Fibroblast of villous mesenchyme (primary cell): ENCODE measurements at places on chromosomes 16 and 17. TPM values are rescaled to one million over a fixed set of nuclear protein-coding genes. Genes with fewer than 3 reads are reported as not detected.

GRCh38 chr17:12037970-12038369 lies 17.3 kb downstream of the MAP2K4 start:
- DNase-seq: no peak

ZNF469 gene
- 6.0 and 9.7 TPM in 2 replicates for total RNA-seq

NPIPA3 gene
- 0.32 and 0.43 TPM in 2 replicates for total RNA-seq

DNA sequence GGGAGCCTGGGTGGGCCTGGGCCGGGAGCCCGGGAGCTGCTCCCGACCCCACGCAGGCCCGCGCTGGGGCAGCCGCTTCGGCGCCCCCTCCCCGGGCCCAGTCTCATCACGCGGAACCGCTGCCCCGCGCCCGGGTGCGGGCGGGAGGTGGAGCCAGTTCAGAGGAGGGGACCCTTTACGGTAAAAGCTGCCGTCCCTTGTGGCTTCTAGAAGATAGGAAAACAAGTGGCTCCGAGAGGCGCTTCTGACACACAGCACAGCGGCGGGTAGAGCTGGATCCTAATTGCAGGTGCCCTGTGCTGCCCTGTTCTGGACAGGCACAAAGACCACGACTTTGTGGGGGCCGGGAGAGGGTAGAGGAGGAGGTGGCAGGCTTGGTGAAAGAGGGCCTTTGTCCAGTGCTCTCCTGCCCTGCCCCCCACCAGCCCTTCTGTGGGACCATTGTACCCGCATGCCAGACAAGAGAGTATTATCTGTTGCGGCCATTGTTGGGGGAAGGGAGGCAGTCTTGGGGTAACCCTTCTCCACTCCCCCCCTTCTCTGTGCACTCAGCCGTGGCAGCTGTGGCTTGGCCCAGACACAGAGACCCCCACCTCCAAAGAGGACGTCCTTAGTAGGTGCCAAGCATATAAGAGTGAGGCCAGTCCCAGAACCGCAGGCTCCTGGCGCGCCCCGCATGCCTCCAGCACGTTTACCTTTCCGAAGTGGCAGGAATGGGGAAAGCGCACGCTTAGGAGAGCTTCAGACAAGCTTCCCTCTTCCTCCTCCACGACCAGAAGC lies 736 bp downstream of the CNP start:
- no peak for DNase-seq

CA5A gene
- total RNA-seq: not detected in 2 replicates

GRCh38 chr17:79925242-79925957 lies 86.2 kb upstream of the CBX4 start:
- DNase-seq: no peak

- peak; percentile 32 for DNase-seq
Observed at GRCh38 chr17:59451706-59452105, 113.7 kb upstream of the DHX40 start.

DNA sequence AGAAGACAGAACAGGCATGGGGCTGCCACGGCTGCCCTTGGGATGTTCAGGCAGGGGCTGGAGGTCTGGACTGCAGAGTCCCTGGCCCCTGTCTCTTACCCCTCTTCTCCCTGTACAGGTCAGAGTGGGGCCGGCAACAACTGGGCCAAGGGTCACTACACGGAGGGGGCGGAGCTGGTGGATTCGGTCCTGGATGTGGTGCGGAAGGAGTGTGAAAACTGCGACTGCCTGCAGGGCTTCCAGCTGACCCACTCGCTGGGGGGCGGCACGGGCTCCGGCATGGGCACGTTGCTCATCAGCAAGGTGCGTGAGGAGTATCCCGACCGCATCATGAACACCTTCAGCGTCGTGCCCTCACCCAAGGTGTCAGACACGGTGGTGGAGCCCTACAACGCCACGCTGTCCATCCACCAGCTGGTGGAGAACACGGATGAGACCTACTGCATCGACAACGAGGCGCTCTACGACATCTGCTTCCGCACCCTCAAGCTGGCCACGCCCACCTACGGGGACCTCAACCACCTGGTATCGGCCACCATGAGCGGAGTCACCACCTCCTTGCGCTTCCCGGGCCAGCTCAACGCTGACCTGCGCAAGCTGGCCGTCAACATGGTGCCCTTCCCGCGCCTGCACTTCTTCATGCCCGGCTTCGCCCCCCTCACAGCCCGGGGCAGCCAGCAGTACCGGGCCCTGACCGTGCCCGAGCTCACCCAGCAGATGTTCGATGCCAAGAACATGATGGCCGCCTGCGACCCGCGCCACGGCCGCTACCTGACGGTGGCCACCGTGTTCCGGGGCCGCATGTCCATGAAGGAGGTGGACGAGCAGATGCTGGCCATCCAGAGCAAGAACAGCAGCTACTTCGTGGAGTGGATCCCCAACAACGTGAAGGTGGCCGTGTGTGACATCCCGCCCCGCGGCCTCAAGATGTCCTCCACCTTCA lies 11.7 kb downstream of the TUBB3 start:
- no peak for DNase-seq

GRCh38 chr16:4179020-4179419 lies 62.8 kb upstream of the ADCY9 start:
- peak; percentile 65 for DNase-seq

CSH2 gene
- not detected in 2 replicates for total RNA-seq

CCL13 gene
- not detected in 2 replicates for total RNA-seq

MEIOB gene
- total RNA-seq: under 0.01 TPM in 1 of 2 replicates, not detected in the other

DNA sequence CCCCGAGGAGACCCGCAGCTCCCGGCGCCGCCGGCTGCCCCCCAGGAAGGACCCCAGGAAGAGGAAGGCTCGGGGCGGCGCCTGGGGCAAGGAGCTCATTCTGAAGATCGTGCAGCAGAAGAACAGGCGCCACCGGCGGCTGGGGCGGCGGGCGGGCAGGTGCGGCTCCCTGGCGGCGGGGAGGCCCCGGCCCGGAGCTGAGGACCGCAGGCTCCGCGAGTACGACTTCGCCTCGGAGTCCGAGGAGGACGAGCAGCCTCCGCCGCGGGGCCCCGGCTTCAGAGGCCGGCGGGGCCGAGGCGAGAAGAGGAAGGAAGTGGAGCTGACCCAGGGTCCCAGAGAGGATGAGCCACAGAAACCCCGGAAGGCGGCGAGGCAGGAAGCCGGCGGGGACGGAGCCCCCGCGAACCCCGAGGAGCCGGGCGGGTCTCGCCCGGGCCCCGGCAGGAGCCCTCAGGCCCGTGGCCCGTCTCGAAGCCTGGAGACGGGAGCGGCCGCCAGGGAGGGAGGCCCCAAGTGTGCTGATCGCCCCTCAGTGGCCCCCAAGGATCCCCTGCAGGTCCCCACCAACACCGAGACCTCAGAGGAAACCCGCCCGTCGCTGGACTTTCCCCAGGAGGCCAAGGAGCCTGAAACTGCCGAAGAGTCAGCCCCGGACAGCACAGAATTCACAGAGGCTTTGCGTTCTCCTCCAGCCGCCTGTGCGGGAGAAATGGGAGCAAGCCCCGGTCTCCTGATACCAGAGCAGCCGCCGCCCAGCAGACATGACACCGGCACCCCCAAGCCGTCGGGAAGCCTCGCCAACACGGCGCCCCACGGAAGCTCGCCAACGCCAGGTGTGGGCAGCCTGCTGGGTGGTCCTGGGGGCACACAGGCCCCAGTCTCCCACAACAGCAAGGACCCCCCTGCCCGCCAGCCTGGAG lies 22.3 kb upstream of the ZFPM1 start:
- DNase-seq: no peak

MYH8 gene
- total RNA-seq: not detected in 2 replicates

DNA sequence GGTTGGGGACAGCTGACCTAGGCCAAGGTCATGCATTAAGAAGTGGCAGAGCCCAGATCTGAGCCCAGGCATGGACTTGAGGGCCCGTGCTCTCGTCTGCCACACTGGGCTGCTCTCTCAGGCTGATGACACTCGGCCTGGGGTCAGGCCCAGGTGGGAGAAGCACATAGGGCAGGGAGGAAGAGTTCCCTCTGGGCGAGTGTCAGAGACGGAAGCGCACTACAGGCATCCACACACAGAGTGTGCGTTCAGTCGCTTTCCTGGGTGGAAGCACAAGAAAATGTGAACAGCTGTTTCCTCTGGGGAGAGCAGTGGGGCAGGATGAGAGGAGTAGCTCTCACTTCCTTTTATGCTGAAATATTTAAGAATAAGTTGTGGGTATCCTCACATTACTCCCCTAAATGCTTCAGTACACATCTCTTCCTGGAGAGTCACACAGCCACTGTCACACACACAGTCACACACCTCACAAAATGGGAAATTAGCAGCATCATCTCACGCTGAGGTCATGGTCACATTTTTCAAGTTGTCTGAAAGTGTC lies 59.7 kb downstream of the B9D1 start:
- no peak for DNase-seq

OSBPL7 gene
- 6.9 and 13.5 TPM in 2 replicates for total RNA-seq

GRCh38 chr16:24611310-24611709 lies 71.9 kb downstream of the RBBP6 start:
- DNase-seq: no peak

- no peak for DNase-seq
Observed at GRCh38 chr17:292531-293382, 59.9 kb downstream of the RPH3AL start.

- no peak for DNase-seq
Observed at GRCh38 chr16:84988328-84989080, 22.8 kb downstream of the ZDHHC7 start.

DNA sequence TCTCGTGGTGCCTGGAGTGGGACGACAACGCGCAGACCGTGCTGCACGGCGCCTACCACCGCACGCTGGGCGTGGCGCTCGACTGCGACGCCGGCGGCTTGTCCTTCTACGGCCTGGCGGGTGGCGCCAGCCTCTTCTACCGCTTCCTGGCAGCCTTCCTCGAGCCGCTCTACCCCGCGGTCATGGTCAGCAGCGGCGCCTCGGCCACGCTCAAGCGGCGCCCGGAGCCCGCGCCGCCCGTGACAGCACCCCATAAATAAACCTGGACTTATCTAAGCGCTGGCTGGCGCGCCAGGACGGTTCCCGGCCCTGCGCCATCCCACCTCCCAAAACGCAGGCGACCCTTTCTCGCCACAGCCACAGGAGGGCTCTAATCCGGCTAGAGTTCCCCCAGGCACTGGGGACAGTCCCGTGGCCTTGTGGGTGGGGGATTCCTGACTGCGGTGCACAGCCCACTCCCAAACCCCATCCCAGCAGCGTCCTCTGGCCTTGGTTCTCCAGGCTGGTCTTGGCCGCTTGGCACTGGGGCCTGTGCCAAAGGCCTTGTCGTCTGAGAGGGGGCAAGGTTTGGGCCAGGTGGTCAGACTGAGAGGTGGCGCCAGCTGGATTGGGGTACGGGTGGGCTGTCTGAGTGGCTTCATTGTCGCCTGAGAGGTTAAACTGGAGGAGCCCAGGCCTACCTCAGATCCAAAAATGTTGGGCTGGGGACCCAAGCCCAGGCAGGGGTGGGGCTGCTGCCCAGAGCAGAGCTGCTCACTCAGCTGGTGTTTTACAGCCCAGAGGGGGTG lies 10.1 kb upstream of the SLC16A5 start:
- peak; percentile 42 for DNase-seq

DNA sequence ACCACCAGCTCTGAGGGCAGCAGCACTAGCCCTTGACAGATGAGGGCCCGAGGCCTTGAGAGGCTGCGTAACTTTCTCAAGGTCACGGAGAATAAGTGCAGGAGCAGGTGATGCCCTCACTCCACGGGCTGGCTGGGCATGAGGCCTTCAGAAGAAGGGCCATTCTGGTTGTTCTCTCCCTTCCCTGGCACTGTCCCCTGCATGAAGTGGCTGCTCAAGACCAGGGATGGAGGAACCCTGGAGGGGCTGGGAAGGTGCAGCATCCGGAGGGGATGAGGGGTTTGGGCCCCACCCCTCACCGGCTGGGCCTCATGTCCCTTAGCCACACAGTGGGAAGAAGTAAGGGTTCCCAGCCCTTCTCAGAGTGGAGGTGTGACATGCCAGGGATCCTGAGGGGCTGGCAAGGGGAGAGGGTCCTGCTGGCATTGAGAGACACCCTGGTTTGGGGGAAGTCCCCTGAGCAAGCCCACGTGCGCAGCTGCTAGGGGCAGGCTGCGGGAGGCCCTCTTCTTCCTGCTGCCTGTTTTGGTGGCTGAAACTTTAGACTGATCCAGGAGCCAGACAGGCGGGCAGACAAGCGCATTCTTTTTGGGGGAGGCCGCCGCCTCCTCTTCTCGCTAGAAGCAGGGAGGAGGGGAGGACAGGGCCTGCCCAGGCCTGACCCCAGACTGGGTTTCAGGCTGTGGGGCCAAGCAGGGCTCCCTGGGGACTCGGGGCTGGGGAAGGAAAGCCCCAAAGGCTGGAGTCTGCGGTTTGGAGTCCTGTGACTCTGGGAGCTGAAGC lies 74.0 kb downstream of the N4BP1 start:
- peak; percentile 86 for DNase-seq

GRCh38 chr17:2704890-2705248 lies 6.7 kb downstream of the CLUH start:
- DNase-seq: no peak

DNA sequence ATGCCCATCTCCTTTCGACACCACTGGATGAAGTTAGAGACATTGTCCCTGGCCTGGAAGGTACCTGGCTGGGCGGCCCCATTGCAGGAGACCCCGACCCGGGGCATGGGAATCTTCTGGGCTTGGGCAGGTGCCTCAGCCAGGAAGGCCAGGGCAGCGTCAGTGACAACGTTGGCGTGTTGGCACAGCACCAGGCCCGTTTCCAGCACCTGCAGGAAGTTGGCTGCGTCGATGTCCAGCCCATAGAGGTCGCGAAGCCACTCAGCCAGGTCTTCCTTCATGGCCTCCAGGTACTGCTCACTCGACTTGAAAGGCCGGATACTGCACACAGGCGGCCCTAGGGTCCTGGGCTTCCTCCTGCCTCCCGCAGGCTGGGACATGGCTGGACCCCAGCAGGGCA lies 568 bp downstream of the GAS2L2 start:
- DNase-seq: no peak

GRCh38 chr17:77558846-77559626 lies 399.5 kb upstream of the TNRC6C start:
- no peak for DNase-seq

- peak; percentile 14 for DNase-seq
Observed at GRCh38 chr16:83652943-83653342, 154.8 kb upstream of the HSBP1 start.

GRCh38 chr17:3961564-3962047 lies 2.6 kb downstream of the ATP2A3 start:
- DNase-seq: no peak

- DNase-seq: peak; percentile 74
Observed at GRCh38 chr17:77363821-77364361, 223.1 kb downstream of the SEC14L1 start.

GRCh38 chr16:49931916-49932315 lies 76.0 kb upstream of the ZNF423 start:
- no peak for DNase-seq

BEAN1 gene
- under 0.01 and 0.32 TPM in 2 replicates for total RNA-seq

DNA sequence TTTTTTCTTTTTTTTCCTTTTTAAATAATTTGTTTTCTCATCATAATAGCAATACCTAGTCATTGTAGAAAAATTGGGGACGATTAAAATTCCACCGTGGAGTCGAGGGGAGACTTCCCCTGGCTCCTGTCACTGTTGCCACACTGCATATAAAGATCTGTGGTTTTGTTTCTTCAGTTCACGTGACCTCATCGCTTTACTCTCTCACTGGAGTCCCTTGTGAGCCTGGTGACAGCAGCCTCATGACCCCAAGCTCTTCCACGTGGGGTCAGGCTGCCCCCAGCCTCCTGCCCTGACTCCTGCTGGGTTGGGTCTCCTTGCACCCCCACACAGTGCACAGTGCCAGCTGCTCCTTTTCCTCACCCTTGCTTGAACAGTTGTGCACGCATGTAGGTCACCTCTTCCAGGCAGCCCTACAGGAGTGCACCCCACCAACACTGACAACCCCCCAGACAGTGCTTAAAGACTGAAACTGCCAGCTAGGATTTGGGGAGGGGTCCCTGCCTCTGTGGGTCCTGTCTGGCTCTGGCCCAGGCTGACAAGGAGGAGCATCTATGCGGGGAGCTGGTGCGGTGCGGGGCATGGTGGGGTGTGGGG lies 7.3 kb upstream of the METRNL start:
- no peak for DNase-seq

GRCh38 chr16:84839956-84840355 lies 20.2 kb downstream of the CRISPLD2 start:
- peak; percentile 66 for DNase-seq

GRCh38 chr17:10620823-10621222 lies 36.3 kb downstream of the MYH3 start:
- DNase-seq: no peak
